ENCODE measurements at places on chromosomes 12 and 14. TPM values are rescaled to one million over a fixed set of nuclear protein-coding genes. Genes with fewer than 3 reads are reported as not detected.

- no peak for DNase-seq
Observed at GRCh38 chr12:94594443-94594825, 55.9 kb downstream of the TMCC3 start.

- no peak for DNase-seq
Observed at GRCh38 chr14:105150368-105151083, 18.1 kb downstream of the JAG2 start.

GRCh38 chr12:124230117-124230757, 64.7 kb upstream of the RFLNA start:
- DNase-seq = no peak

DNA sequence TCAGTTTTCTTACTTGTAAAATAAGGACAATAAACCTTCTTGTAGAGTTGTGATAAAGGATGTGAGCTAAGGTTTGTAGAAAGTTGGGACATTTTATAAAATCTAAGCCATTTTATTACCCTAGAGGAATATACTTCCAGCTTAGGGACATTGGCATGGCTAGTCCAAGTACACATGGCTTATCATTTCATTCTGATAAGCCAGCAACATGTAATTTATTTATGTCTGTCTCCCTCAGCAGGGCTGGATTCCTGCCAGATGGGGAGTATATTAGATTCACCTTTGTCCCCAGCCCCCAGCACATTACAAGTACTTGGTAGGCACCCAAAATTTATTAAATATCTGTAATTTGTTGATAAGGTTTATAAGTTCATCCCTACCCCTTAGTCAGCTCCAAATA, 6.3 kb upstream of the ATG14 start:
- DNase-seq = no peak

Gene TULP3
- 35.1 TPM for total RNA-seq

Gene MMP19
- total RNA-seq = 0.89 TPM

- no peak for DNase-seq
Observed at GRCh38 chr14:95489214-95490137, 27.0 kb downstream of the SYNE3 start.

Gene SUDS3
- total RNA-seq = 57.8 TPM

GRCh38 chr12:109445191-109445609, 31.9 kb downstream of the KCTD10 start:
- no peak for DNase-seq

DNA sequence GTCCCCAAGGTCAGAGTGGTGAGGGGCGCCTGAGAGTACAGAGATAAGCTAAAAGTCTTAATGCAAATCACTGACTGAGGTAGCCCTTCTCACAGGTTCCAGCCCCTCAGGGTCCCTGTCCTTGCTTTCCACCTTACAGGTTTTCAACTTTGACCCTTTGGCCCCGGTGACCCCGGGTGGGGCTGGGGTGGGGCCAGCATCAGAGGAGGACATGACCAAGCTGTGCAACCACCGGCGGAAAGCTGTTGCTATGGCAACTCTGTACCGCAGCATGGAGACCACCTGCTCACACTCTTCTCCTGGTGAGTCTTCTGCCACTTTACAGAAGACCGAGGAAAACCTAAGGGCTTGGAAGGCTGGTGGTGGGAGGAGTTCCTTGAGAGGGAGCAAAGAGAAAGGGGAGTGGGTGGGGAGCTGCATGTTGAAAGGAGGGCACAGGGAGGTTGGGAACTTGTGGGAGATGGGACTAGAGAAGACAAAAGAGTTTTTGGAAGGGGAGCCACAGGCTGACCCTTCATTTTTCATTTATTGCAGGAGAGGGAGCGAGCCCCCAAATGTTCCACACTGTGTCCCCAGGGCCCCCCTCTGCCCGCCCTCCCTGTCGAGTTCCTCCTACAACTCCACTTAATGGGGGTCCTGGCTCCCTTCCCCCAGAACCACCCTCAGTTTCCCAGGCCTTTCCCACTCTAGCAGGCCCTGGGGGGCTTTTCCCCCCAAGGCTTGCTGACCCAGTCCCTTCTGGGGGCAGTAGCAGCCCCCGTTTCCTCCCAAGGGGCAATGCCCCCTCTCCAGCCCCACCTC, 2.4 kb downstream of the MBD6 start:
- no peak for DNase-seq
